ENCODE measurements at places on chromosomes 6 and 20.

DNA sequence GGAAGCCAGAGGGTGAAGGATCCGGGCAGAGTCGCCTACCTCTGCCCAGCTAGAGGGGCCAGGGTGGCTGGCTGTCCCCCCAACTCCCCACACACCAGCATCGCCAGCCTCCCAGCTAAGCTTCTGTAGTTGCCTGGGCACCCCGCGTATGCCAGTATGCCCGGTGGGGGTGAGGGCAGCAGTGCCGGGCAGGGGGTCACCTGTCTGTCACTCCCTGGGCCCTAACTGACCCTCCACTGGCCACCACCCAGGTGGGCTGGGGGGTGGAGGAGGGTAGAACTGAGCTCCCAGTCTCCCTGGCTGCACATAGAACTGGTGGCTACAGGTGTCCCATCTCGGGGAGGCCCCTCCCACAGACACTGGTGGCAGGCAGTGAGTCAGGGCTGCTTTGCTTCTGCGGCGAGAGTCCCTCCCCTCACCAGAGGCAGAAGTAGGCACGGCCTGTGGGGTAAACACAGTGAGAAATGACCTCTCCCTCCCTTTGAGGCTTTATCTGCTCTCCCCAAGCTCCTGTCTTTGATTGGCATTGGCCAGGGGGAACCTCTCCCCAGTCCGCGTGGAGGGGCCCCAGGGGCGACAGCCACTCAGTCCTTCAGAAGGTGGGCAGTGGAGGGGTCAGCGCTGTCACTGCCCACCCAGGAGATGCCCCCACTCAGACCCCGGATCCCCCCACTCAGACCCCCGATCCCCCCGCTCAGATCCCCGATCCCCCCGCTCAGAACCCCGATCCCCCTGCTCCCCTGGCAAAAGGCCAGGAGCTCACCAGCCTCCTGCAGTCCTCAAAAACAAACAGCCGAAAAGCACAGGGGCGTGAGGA, 2.5 kb downstream of the NTSR1 start:
- no peak for DNase-seq

DNA sequence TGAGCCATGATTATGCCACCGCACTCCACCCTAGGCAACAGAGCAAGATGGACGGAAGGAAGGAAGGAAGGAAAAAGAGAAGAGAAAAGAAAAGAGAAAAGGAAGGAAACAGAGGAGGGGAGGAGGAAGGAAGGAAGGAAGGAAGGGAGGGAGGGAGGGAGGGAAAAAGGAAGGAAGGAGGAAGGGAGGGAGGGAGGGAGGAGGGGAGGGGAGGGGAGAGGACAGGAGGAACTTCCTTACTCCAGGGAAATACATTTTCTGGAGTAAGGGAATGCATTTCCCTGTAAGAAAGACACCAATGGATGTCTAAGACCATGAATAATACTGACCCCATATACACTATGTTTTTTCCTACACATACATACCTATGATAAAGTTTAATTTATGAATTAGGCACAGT, 93.2 kb upstream of the NFATC2 start:
- no peak for DNase-seq

DNA sequence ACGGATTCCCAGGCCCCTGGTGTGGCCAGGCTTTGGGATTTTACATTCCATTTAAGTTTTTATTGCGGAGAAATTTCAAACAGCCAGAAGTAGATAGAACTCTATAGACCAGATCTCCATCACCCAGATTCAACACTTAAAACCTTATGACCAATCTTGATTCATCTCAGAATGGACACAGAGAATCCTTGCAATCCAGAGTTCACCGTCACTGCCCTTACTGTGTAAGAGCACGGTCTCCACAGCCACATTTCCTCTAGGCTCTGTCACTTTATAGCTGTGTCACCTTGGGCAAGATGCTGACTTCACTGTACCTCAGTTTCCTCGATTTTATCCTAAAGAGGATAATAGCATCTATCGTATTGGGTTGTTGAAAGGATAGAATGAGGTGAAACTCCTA, 979 bp downstream of the ZNF133 start:
- DNase-seq, result no peak

- peak; percentile 100 for DNase-seq
Observed at GRCh38 chr20:49768204-49769047, 44.2 kb upstream of the SLC9A8 start.

GRCh38 chr6:102798636-102799035, 1405.1 kb downstream of the GRIK2 start:
- DNase-seq, result no peak
